ENCODE measurements at places on chromosomes 4 and X.
A peak's percentile ranks its signal among the peaks of the same experiment; 100 is the strongest.

DNA sequence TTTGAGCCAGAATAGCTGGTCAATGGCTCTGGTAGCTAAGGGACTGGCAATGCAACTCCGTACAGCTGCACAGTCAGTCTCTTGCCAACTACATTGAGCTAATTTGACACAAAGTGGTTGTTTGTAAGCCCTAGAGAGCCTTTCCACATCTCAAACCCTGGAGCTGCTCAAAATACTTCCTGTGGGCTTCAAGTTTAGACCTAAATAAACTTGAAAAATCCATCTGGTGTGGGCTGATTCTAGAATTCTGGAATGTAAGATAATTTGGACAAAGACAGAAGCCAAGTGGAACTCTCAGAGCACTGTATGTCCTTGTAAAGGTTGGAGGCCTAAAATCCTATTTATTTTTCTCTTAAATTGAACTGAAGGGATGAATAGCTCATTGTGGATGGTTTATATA, 380.8 kb downstream of the SPRY1 start:
- no peak for DNase-seq

- DNase-seq = no peak
Measured at GRCh38 chr4:8921465-8921864, 49.8 kb upstream of the HMX1 start.

DNA sequence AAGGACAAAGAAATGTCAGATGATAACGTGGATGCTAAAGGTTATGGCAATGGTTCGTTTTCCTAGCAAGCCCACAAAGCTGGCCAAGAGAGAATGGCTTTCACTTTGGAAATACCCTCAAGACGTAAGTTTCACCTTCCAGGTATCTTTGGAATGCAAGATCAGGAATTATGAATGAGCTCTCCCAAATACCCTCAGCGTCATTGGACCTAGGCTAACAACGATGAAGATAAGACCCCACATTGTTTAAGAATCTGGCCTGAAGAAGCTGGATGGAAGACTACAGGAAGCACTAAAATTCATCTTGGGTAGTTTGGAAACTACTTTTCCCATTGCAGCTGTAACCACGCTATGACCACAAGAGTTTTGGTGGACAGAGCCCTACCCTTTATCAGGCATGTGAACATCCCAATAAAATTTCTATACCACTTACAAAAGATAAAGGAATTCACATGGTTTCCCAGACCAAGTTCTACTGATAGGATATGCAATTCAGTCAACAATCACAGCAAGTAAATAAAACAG, 111.9 kb downstream of the KDR start:
- no peak for DNase-seq

DNA sequence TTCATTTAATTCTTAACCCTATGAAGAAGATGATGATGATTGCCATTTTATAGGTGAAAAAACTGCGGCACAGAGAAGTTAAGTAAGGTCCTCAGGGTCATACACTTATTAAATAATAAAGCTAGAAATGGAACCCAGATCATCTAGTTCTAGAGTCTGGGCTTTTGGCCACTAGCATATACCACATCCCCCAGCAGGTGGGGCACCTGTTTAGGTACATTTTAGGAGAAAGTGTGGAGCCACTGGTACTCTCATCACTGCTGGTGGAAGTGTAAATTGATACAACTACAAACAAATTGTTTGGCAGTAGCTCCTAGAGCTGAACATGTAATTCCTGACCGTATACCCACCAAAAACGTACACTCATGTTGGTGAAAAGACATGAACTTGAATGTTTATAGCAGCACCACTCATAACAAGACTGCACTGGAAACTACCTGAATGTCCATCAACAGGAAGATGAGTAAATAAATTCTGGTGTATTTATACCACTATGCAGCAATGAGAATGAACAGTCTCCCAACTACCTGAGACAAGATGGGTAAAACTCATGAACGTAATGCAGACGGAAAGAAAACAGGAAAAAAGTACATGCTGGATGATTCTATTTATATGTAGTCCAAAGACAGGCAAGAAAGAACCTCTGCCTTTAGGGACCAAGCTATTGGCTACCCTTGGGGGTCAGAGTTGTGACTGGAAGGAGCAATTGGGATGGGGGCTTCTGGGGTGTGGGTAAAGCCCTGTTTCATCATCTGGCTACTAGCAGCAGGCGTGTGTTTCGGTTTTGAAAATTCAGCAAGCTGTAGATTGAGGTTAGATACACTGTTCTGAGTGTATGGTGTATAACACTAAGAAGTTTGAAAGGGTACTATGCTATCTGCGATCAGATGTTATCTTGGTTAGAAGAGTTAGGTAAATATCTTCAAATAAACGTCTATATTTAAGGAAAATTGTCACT, 72.3 kb upstream of the ADGRG2 start:
- no peak for DNase-seq

- DNase-seq = no peak
Measured at GRCh38 chr4:82983444-82983843, 27.2 kb downstream of the LIN54 start.

- DNase-seq = peak; percentile 73
Measured at GRCh38 chrX:135973548-135974278, at the start of gene MMGT1. MMGT1 (minus strand) TSS chrX:135973988; CDS start chrX:135973675, 313 bp downstream.

DNA sequence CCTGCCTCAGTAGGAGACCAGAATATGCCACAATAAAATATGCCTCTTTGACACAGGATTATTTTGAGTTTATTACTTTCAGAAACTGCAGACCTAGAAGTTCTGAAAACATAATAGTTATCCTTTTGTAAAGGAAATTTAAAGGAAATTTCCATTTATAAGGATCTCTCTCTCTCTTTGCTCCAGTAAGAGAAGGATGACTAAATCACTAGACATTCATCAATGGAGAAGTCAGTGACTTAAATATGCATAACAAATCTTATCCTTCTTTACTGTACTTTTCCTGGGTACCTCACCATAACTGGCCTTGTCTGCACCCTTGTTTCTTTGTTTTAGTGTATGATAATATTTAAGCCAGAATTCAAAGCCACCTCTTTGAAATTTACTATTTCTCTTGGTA, 28.3 kb upstream of the OPHN1 start:
- DNase-seq = no peak

GRCh38 chrX:56766554-56767347, 37.7 kb downstream of the NBDY start:
- DNase-seq = no peak

- no peak for DNase-seq
Measured at GRCh38 chrX:86946569-86946968, 571.0 kb upstream of the KLHL4 start.

DNA sequence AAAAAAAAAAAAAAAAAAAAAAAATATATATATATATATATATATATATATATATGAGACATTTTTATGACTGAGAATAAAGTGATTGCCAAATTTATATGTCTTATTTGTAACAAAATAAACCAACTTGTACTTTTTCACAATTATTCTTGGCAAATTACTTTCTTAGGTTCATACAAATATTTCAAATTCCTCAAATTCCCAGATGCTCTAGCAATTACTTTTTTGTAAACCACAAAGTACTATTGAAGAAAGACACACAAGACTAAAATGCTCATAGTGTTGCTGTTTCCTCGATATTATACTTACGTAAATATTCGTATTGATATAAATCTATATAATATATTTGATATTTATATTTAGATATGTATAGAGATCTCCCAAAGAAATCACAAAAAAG, 390.0 kb downstream of the FAT4 start:
- DNase-seq = no peak
